ENCODE measurements at places on chromosomes 13 and 19.
A peak's percentile ranks its signal among the peaks of the same experiment; 100 is the strongest.

DNA sequence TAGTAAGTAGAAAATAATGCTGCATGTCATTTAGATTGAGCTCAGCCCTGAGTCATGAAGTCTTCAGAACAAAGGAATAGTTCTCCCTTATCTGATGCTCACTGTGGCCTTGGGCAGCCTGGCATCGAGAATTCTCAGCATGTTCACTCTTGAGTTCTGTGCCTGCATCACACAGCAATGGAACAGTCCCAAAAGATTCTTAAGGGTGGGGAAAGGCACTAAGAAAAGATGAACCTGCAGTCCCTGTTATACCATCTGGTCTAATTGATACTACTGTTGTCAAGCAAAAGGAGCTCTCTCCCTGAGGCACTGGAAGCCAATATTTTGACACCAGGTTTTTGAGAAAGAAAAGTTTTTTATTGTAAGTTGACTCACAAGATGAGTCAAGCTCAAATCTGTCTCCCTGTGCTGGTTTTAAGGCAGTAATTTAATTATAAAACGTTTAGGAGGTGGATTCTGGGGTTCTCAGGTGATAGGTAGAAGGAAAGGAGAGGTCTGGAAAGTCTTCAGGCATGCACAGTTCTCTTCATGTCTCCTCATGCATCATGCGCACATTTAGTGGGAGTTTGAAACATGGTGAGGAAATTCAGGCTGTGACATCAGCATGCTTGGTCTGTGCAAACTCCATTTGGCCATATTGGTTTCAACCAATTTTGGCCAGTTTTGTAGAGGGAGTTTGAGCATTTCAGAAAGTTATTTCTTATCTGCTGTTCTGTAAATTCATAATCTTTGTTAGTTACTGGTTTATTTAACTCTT lies 38.1 kb upstream of the ZNF766 start:
- no peak for DNase-seq

DNA sequence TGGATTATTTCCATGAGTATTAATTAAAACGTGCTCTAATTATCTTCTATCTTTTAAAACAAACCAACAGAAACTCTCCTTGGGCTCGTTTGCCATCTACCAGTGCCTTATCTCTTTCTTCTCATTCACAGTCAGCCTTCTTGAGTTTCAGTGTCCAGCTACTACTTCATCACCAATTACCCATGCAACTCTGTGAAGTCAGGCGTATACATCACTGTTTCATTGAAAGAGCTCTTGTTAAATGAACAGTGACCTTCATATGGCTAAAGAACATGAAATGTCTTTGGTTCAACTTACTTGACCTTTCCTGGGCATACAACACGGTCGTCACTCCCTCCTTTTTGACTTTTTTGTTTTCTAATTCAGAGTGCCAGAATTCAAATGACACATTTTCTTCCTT lies 5.2 kb upstream of the IFT88 start:
- DNase-seq, result no peak

GRCh38 chr13:110714797-110715394 lies 1.4 kb downstream of the ING1 start:
- peak; percentile 60 for DNase-seq

DNA sequence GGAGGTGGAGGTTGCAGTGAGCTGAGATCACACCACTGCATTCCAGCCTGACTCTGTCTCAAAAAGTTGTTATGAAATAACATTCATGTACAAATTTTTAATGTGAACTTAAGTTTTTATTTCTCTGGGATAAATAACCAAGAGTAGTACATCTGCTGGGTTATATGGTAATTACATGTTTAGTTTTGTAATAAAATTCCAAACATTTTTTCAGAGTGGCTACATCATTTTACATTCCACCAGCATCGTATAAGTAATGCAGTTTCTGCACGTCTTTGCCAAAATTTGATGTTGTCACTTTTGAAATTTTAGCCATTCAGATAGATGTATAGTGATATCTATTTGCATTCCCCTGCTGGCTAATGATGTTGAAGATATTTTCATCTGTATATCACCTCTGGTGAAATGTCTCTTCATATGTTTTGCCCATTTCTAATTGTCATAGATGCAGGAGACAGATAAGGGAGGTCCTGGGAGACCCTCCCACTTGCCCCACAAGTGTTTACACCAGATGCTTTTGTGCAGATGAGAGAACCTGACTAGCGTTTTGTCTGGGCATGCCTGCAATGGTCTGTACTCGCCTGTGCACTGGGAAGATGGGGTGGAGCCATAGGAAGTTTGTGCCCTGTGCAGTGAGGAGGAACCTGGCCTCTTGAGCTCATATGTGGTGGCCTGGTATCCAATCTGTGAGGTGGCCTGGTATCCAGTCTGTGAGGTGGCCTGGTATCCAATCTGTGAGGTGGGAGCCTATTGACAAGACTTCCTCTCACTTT lies 12.7 kb upstream of the KBTBD6 start:
- no peak for DNase-seq

DNA sequence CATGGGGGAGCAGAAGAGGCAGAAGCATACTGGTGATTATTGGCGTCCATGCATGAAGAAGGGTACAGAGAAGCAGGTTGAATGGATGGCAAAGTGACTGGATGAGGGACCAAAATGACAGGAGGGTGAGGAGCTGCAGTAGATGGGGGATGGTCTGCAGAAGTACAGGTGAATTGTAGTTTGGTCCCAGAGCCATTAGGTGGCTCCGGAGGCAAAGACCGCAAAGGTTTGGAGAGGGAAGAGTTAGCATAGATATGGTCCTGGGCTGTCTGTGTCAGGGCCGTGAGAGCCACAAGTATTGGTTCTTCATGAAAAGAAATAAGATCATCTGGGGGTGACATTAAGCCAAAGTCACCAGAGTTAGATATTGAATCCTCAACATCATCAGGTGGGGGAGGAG lies 59.0 kb upstream of the ZNF726 start:
- no peak for DNase-seq
